ENCODE measurements at places on chromosomes 6 and 20. TPM values are rescaled to one million over a fixed set of nuclear protein-coding genes. Genes with fewer than 3 reads are reported as not detected.

DNA sequence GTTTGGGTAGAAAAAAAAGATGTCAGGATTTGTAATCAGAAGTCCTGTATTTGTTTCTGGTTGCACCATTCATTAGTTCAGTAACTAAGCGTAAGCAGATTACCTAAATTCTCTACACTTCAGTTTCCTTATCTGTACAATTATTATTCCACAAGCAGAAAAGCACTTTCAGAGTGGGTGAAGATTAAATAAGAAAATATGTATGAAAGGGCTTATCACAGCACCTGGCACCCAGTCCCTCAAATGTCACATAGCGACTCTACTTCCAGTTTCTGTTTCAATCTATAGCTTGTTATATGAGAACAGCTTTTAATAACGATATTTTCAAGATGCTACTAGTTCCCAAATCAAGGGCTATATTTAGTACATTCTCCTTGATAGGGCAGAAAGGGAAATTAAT is 31.4 kb downstream of the RGS17 start:
- no peak for DNase-seq

ADAM33 gene
- 88.2 TPM for total RNA-seq

- no peak for DNase-seq
These were observed 66.5 kb upstream of the TENT5A start for GRCh38 chr6:81818901-81819361.

MMP24 gene
- 1.5 TPM for total RNA-seq

- DNase-seq = no peak
These were observed 7.5 kb downstream of the SNX5 start for GRCh38 chr20:17960927-17961586.

LY6G5C gene
- 0.37 TPM for total RNA-seq

HFE gene
- total RNA-seq = 7.3 TPM

DNA sequence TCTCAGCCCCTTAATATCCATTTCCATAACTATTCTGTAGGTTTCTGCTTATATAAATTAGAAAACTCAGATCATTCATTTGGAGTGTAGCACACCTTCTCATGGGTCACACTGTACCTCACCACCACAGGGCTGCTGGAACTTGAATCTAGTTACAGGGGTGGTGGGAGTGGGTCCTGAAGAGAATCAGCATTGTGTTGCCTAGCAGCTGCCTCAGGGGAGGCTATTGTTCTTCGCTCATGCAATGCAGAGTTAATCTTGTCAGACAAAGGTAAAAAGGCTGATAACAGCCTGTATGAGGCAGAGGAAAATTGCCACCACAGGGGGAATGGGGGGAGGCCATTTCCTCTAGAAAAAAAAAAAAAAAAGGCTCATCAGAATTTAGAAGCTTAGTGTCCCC is 496.0 kb upstream of the ADGRB3 start:
- DNase-seq = no peak

LHFPL5 gene
- total RNA-seq = not detected

DNA sequence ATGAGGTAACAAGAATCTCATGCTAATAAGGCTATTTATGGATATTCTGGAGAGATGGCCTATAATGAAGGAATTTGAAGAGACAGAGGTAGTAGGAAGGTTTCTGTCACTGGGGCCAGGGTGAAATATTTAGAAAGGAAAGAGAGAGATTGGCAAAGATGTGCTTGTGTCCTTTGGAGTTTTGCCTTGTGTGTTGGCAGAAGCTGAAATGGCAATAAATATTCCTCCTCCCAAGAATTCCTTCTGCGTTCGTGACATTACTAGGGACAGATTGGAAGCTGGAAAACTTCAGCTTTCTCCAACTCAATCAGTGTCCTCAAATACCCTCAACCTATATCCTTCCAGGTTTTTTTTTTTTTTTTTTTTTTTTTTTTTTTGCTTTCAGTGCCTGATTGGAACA is 6.3 kb downstream of the SAMD5 start:
- no peak for DNase-seq

Data from urinary bladder (tissue), 4 donors.